Activated CD4-positive, alpha-beta T cell treated with anti-CD3 and anti-CD28 coated beads, Interleukin-2, Interleukin-4, amounts not matched to agents 100 ng/mL and 50 ng/mL, durations not matched to agents 16 hours and 8 hours (primary cell): ENCODE measurements at places on chromosomes 1 and 21.

GRCh38 chr1:5971471-5972197 is 20.6 kb downstream of the NPHP4 start:
- DNase-seq, result no peak

DNA sequence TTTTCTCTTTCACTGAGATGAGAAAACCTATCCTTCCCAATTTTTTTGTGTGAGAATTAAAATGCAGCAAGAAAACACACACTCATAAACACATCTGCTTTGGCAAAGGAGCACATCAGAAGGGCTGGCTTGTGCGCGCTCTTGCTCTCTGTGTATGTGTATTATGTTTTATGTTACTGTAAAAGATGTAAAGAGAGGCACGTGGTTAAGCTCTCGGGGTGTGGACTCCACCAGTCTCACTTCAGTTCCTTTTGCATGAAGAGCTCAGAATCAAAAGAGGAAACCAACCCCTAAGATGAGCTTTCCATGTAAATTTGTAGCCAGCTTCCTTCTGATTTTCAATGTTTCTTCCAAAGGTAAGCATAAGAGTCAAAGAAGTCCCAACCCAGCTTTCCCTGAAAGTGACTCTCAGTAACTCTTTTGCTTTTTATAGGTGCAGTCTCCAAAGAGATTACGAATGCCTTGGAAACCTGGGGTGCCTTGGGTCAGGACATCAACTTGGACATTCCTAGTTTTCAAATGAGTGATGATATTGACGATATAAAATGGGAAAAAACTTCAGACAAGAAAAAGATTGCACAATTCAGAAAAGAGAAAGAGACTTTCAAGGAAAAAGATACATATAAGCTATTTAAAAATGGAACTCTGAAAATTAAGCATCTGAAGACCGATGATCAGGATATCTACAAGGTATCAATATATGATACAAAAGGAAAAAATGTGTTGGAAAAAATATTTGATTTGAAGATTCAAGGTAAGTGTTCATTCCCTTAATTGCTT is at the start of gene CD2:
TSS of gene CD2 (plus strand) at position 233 of the 780 bp plus-strand sequence. CDS start at position 296, 63 bp downstream.
- DNase-seq, result peak; percentile 87

DNA sequence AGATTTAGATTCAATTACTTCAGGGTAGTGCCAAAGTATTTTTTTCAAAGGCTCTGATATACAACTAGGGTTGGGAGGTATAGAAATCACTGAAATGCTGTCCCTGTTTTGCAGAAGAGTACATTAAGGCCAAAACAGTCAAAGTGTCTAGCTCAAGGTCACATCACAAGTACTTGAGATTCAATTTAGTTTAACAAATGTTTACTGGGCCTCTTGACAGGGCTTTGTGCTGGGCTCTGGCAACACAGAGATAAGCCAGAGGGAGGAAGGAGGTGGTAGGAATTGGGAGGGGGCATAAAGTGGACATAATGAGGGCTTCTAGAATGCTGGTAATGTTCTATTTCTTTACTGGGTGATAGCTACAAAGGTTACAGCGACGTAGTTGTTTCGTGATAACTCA is 2.3 kb upstream of the SLC9A1 start:
- no peak for DNase-seq

DNA sequence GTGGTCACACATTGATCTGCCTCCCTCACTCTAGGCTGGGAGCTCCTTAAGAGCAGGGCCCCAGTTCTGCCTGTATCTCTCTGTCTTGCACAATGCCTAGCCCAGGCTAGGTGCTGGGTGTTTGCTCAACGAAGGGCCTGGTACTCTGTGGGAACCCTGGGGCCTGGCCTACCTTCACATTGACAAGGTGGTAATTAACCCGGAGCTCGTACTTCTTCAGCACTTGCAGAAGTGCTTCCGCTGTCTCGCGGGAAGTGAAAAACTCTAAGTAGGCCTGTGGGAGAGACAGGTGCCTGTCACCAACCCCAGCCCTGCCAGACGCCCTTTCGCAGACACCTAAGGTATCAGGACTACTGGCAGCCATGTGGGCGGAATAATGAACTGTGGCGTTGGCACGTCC is 13.7 kb downstream of the MTHFR start:
- no peak for DNase-seq

- DNase-seq, result no peak
Measured at GRCh38 chr1:67290236-67290635, 17.4 kb upstream of the IL12RB2 start.

DNA sequence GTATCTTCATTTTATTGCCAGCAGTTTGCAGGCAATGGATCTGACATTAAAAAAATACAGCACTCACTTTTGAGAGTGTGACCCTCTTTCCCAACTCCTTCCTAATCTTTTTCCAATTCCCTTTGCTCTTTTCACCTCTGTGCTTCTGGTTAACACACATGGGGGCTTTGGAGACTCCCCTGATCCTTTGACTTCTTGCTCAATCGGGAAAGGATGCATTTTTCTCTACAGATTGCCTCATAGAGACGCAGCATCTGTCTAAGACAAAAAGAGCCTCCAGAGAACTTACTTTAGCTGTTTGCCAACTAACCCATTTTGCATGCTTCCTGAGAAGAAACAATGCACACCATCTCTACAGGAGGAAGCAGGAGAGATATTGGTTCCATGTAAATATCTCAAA is 378.3 kb downstream of the PBX1 start:
- DNase-seq, result no peak

DNA sequence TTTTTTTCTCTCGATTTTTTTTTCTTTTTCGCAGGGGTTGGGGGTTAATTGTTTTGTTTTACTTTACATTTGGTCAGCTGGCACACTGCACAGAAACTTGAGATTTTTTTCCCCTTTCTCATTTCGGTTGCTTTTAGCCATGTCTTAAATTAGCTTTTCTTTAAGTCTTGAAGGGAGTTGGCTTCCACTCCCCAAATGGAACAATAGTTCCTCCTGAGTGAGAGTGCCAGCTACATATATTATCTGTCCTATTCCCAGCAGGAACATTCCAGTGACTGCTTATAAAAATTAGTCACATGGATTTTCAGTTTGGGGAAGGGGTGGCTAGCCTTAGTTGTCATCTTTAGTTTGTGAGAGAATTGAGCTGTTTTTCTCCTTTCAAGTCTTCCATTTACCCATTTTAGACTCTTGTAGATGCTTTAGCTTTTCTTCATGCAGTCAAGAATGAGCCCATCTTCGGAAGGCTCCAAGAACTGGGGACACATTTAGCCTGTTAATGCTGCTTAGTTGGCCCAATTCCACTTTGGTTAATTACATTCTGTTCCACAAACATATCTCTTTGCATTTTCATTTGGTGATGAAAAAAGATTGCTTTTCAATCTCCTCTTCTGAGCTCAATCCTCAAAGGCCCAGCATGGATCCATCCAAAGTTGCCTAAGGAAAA is 510.1 kb upstream of the CXADR start:
- DNase-seq, result no peak

GRCh38 chr1:244304656-244305055 is 147.1 kb downstream of the ADSS2 start:
- no peak for DNase-seq
